Stimulated activated CD8-positive, alpha-beta memory T cell treated with anti-CD3 and anti-CD28 coated beads, Interleukin-12 subunit alpha, Interleukin-12 subunit beta, amount 100 ng/mL, for 1 hour (primary cell): ENCODE measurements at places on chromosomes 7 and 10.

DNA sequence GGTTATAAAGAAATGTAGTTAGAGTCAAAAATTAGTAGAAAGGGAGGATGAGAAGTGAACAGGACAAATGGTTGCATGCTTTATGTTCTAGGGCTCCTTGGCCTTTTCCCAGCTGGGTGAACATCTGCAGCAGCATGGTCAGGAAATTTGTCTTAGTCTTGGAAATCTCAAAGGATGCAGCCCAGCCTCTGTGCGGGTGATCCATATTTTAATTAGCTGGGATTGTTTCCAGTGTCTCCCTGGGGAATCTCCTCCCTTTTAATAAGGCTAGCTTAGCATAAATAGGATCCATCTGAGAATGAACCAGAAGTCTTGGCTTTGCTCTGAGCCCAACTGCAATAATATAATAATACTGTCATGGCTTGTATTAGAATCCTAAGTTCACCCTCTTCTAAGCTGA lies 198.3 kb downstream of the PRKG1 start:
- DNase-seq: no peak

DNA sequence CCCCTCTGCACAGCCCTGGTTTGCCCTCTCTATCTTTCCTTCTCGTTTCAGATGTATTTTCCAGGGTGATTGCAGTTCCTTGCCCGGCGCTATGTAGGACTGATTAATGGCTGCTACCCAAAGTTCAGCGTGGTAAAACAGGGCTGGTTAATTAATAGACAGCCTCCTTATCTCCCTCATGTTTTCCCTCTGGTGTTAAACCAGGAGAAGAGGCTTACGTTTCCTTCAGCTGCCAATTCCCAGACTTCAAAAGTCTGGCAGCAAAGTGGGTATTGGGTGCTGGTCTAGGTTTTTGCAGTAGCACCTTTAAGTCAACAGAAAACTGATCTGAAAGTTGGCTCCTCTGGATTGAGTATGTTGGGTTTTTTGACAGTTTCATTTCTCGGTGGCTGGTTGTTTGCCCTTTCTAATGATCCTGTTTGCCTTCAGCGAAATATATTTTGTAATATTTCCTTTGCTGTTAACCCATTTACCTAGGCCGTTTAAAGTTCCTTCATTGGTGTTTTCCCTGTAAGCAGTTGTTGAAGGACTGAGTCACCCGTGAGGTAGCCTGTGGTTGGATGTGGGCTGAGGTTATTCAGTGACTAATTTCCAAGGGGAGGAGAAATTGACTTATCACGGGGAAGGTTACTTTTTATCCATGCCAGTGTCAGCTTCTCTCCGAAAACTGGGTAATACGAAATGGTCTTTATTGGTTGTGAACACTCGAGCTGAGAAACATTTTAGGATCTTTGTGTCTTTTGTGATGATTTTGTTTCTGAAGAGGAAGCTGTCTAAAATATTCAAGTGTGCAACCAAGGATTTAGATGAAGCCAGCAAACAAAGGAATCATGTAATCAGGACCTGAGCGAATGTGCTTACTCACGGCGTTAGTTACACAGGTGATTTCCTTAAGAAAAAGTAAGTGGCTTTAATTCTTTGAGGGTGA lies 257.2 kb downstream of the KIAA1217 start:
- DNase-seq: no peak

DNA sequence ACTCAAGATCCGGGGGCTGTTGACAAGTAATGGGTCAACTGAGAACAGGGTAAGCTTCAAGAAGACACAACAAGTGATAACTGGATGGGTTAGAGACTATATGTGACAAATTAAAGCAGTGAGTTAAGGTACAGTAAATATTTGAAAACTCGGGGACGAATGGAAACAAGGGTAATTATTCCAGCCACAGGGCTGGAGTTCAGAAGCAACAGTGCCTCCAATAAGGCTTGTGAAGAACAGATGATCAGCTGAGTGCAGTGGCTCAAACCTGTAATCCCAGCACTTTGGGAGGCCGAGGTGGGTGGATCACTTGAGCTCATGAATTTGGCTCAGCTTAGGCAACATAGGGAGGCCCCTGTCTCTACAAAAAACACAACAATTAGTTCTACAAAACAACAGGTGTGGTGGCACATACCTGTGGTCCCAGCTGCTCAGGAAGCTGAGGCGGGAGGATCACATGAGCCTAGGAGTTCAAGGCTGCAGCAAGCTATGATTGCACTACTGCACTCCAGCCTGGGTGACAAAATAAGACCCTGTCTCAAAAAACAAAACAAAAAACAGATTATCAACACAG lies 20.5 kb upstream of the DLD start:
- no peak for DNase-seq

DNA sequence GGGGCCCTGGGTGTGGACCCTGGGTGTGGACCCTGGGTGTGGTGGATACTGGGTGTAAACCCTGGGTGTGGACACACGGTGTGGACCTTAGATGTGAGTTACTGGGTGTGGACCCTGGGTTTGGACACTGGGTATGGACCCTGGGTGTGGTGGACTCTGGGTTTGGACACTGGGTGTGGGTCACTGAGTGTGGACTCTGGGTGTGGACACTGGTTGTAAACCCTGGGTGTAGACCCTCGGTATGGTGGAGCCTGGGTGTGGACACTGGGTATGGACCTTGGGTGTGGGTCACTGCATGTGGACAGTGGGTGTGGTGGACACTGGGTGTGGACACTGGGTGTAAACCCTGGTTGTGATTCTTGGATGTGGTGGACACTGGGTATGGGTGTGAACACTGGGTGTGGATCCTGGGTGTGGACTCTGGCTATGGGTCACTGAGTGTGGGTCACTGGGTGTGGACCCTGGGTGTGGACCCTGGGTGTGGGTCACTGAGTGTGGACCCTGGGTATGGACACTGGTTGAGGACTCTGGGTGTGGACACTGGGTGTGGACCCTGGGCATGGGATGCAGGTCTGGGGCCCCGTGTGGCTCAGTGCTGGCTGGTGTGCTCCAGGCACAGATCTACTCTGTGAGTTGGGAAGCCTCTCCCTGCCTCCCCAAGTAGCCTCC lies 356.2 kb downstream of the GLRX3 start:
- no peak for DNase-seq

DNA sequence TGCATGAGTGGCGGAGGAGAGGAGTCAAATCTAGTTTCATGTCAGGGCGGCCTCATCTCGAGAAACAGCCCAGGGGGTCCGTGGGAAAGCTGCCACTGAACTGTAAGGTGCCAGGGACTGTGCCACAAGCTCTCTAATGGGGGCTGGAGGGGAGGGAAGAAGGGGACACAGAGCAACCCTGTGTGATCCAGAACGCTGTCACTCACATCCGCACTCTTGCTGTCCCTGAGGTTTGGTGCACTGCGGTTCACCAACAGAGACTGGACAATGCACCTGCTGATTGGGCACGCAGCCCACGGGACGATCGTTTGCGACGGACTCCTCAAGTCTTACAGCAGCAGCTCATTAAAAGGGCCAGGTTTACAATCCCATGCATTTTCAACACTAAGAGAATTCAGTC lies 47.7 kb downstream of the AMZ1 start:
- DNase-seq: no peak

- no peak for DNase-seq
Observed at GRCh38 chr7:127683776-127684681, 32.0 kb downstream of the SND1 start.

GRCh38 chr10:44958196-44958897 lies 1.3 kb upstream of the RASSF4 start:
- no peak for DNase-seq

GRCh38 chr7:3399858-3400257 lies 98.8 kb downstream of the SDK1 start:
- no peak for DNase-seq

DNA sequence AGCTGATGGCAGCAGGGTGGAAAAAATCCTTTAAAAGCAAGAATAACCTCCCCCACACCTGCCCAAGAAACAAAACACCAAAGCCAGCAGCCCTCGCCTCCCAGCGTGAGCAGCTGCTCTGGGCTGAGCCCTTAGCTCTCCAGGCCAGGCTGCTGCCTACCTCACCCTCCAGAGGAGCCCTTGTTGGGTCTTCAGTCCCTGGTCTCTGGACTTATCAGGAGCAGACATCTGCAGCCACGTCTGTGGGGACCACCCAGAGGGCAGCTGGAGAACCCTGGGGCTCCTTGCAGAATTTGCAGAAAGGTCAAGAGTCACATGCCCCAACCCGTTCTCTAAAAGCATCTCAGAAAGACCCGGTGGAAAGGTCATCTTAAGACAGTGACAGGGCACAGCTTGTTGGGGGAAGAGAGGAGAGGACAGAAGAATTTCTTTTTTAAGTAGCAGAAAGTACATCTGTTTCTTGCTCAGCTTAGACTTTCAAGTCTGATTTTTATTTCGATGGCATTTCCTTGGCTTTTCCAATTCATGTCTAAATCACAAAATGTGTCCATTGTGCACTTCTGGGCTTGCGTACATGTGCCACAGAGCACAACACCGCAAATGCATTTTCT lies 425.7 kb upstream of the NFE2L3 start:
- no peak for DNase-seq

DNA sequence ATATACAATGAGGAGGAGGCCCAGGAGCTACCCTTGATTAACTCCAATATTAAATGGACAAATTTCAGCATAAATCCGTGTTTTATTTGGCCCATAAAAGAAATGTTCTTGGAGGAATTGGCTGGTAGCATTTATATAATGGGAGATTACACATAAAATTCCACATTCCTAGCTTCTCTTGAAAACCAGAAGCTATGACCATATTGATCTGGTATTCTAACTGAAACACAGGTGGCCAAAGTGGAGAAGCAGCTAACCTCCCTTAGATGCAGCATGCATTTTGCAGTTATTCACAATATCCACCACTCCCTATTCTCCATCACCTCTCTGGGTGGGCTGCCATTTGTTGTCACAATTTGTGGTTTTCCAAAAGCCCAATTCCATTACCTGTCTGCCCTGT lies 148.8 kb upstream of the CACNA2D1 start:
- no peak for DNase-seq

GRCh38 chr7:56639173-56639746 lies 493.0 kb downstream of the ZNF479 start:
- DNase-seq: no peak

GRCh38 chr10:23314835-23315239 lies 29.8 kb downstream of the C10orf67 start:
- peak; percentile 37 for DNase-seq

DNA sequence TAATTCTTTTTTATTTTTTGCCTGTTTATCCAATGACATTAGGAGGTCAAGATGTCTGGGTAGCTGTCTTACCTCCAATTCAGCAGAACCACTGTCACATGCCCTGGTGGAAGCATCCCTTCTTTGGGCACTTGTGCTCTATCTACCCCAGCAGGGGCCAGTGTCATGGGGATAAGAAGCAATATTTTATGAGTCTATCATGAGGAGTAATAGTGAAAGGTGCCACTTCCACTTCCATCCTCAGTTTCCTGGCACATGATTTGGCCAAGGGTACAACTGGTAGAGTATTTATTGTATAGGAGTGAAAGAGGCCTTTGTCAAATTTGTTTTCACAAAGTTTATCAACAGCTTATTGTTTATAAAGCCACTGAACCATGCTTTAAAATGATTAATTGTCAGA lies 112.5 kb downstream of the CCDC71L start:
- no peak for DNase-seq

DNA sequence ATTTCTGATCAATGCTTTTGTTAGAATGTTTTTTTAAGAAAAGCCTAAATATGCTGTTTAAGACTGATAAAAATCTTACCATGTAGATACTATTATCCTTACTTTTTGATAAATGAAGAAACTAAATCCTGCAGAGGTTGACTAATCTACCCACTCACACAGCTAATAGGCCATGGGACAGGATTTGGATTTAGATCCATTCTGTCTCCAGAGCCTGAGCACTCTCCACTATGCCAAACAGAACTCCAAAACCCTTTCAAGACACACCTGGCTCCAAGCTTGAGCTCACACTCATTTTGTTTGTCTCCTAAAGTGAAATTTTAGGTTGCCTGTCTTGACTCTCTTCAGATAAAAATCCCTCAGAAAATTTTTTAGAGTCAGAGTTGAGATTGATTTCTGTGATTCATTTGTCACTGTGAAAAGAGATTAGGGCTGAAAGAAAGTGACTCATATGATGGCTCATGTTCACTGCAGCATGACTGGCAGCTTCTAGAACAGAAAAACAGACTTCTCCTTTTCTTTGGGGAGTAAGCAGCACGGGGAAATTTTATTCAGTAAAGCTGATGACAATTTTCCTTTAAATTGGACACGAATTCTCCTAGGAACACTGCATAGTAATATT lies 132.3 kb upstream of the POT1 start:
- no peak for DNase-seq

- no peak for DNase-seq
Observed at GRCh38 chr7:120862987-120863590, 5.1 kb upstream of the TSPAN12 start.

DNA sequence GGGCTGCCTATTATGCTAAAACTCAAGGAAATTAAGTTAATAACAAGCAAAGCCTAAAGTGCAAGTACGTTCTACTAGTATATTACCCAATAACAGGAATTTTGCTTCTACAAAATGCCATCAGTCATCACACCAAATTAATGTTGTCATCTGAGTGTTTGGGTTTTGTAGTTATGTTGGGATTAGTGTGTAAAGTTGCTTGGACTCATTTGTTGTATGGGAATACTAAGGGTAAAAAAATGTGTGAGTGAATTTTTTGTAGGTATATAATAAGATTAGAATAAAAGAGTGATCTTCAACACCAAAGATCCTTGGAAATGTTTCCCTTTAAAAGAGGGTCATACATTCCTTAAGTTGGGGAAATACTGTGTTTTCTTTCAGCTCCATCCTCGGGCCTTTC lies 38.6 kb downstream of the NRP1 start:
- no peak for DNase-seq

- DNase-seq: no peak
Observed at GRCh38 chr7:19369806-19370205, 224.6 kb upstream of the FERD3L start.

GRCh38 chr7:424301-424935 lies 95.2 kb downstream of the PDGFA start:
- no peak for DNase-seq

GRCh38 chr7:112422842-112423496 lies 27.3 kb upstream of the IFRD1 start:
- no peak for DNase-seq

GRCh38 chr7:70571403-70571934 lies 560.5 kb upstream of the GALNT17 start:
- DNase-seq: no peak

- no peak for DNase-seq
Observed at GRCh38 chr10:282294-283139, 147.3 kb downstream of the ZMYND11 start.

- DNase-seq: no peak
Observed at GRCh38 chr10:60955316-60955715, 11.3 kb upstream of the RHOBTB1 start.

GRCh38 chr10:17599089-17599488 lies 18.1 kb downstream of the HACD1 start:
- DNase-seq: no peak
